ENCODE measurements at places on chromosomes 4 and X. TPM values are rescaled to one million over a fixed set of nuclear protein-coding genes. Genes with fewer than 3 reads are reported as not detected.

PPBP gene
- total RNA-seq = not detected

SPANXD gene
- not detected for total RNA-seq

P2RY10 gene
- total RNA-seq = 42.2 TPM

MAGEE2 gene
- not detected for total RNA-seq

COMMD8 gene
- total RNA-seq = 30.5 TPM

RNF128 gene
- not detected for total RNA-seq

RTL3 gene
- total RNA-seq = not detected

IL21 gene
- total RNA-seq = 0.09 TPM

SOX3 gene
- not detected for total RNA-seq

SMIM31 gene
- total RNA-seq = not detected

FATE1 gene
- not detected for total RNA-seq

SASH3 gene
- 117 TPM for total RNA-seq

SMR3B gene
- total RNA-seq = not detected

HS6ST2 gene
- 0.14 TPM for total RNA-seq

All from activated CD8-positive, alpha-beta T cell treated with anti-CD3 and anti-CD28 coated beads for 36 hours (primary cell).